ENCODE measurements at places on chromosomes 11 and 22.

DNA sequence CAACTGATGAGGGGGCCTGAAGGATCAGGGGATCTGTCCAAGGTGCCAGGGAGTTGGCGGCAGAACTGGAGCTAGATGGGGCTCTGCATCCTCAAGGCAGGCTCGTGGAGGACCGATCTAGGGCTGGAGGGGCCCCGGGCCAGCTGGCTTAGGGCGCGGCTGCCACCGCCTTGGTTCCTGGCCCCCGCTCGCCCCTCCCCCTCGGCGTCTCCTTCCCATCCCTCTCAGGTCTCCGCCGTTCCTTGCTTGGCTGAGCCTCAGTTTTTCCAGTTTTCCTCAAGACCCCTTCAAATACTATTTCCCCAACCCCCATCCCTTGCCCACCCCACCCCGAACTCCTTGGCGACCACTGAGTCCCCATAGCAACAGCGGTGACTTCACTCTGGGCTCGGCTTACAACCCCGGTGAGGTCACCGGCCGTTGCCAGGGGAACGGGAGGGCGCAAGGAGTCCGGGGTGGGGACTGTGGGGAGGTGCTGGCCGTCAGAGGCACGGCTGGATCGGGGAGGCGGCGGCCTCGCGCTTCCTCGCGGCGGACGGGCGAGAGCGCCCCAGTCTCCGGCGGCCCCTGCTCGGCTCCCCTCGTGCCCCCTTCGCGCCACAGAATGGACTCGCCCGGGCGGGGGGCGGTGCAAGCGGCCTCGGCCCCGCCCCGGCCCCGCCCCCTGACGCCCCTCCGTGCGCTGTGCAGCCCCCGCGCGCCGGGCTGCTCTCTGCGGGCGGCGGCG is 7.5 kb downstream of the FREY1 start:
- DNase-seq = peak; percentile 69

- DNase-seq = no peak
Observed at GRCh38 chr22:42912059-42912458, 55.0 kb upstream of the ARFGAP3 start.

GRCh38 chr11:20105427-20105826 is 54.8 kb downstream of the DBX1 start:
- no peak for DNase-seq

DNA sequence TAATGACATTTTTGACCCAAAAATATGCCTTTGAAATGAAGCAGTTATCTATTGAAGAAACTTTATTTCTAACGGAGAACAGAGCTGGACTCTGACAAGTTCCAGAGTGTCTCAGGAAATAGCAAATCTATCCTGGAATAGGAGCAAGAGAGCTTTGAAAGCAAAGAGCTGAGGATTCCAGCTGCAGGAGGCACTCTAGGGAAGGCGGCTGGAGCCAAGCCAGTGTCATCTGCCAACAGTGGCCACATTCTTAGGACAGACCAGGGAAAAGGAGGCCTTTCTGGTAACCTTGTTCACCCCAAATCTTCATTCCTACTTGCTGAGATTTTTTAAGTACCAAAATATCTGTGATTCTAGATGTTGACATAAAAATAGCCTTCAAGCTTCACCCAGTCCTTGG is 493.5 kb upstream of the B3GAT1 start:
- DNase-seq = no peak

DNA sequence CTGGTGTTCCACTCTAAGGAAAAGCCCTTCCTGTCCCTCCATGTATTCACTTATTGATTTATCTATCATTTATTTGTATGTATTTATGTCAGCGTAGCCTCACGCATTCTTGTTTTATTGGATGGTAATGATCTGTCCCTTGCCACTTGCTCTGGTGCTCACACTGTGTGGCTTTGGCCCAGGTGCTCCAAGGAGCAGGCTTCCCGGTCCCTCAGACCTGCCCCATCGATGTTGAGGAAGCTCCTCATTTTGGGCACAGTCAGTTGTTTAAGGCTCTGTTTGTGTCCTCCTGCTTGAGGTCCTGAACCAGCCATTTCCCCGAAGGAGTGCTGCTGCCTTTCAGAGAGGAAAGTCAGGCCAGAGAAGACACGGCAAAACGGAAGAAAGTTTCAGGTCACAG is 1485.4 kb downstream of the TBC1D22A start:
- no peak for DNase-seq

- DNase-seq = no peak
Observed at GRCh38 chr11:40235841-40236240, 1223.6 kb downstream of the LRRC4C start.

DNA sequence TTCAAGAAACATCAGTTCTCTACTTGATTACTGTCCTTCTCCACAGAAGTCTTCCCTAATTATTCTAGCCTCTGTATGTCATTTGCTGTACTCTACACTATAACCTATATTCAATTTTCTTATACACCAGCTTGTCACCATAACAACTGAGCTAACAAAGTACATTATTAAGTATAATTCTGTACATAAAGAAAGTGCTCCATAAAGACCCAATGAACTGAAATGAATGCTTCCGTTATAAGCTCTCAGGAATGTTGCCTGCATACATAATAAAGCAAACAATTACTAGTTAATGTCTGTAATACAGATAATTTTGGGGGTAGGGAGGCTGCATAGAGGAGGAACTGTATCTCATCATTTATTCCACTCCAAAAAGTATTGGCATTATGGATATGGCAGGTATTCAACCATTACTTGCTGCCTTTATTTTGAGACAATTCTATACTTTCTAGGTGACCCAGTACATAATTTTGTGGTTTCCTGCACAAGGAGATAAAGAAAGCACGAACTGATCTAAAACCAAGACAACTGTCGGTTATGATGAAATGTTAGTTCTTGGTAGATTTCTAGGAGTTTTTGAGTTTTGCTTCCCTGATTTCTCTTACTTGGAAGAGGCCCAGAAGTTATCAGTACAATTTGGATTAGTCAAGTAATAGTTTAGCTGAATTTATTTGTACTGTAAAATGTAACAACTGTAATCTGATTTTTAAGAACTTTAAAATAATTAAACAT is 202.5 kb downstream of the SBF2 start:
- DNase-seq = no peak

DNA sequence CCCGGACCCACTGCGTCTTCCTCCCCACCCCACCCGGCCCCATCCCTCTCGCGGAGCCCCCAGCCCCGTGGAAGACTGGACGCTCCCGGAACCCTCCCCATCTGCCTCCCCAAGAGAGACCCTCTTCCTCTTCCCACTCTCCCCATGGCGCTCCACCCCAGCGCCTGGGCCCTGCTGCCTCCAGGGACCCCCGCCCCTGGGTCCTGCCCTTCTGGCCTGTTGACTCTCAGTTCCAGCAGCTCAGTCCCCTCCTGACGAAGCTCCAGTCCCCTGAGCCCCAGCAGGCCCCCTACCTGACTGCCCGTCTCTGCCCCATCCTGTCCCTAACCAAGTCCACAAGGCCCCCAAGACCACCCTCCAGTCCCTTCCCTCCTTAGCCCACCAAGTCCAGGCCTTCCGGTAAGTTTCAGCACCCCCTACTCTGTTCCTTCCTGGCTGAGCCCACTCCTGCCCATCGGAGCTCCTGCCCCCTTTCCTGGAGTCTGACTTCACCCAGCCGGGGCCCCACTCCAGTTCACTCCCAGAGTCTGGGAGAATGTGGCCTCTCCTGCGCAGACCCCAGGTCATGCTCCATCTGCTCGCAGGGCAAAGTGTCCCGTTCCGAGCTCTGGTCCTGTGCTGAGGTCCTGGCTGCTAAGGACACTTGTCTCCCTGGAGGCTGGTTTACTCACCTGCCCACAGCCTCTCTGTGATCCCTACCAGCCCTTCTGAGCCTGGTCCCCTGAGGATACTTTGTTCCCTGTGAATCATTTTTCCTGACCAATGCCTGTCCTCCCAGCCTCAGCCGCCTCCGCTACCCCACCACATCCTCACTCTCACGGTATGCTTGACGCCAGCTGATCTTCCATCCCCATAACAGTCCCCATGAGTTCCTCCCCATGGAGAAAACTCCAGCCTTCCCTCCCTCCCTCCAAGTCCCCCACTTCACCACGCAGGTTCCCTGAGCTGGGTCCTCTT is 722 bp downstream of the IFITM10 start:
- DNase-seq = no peak

DNA sequence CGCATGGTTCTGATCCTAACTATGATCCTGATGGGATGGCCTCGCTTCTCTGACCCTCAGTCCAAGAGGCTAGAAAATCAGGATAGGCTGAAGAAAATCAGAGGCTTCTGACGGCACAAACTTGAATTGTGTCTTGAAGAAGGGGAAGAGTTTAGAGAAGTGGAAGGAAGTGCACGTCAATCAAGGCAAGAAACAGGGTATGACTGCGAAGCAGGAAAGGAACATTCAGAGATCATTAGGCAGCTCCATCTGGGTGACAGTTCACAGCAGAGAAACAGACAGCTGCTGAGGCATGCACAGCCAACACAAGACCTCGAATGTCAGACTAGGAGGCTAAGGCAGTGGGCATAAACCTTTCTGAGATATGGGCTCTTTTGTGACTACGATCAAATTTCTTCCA is 29.3 kb downstream of the CLPB start:
- DNase-seq = no peak

- DNase-seq = no peak
Observed at GRCh38 chr11:22190827-22191463, 1.9 kb upstream of the ANO5 start.

DNA sequence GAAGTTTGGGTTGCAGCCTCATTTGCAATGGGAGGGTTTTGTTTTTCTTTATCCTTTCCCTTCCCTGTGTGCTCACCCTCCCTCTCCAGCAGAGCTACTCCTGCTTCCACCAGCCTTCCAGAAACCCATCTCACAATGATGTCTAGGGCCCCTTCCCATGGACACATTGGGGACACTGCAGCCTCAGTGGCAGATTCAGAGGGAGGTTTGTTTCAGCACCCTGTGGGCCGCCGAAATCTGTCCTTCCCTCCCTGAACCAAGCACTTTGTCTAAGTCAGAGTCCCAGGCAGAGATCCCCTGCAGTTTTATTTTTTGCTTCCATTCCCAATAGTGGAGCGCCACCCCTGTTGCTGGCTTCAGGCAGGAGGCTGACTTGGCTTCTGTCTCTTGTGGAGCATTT is 8.6 kb upstream of the SYNGR1 start:
- DNase-seq = no peak

GRCh38 chr11:18749681-18750319 is 23.8 kb upstream of the IGSF22 start:
- no peak for DNase-seq

GRCh38 chr11:134392953-134393615 is 19.0 kb downstream of the B3GAT1 start:
- no peak for DNase-seq

DNA sequence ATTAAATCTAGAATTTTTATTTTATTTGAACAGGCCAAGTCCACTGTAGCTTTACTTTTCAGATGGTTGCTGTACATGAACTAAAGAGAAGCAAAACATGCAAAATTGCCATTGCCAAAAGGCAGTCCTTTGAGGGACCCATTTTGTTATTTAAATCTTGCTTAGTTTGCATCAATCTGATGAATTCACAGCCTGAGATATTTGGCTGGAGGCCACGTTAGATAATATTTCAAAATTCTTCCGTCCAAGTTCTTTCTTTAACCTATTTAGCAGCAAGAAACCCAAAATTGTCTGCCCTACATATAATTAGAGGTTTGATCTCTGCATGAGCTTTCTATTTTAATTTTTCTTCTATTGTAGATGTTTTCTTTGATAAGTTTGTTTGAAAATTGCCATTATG is 1706.9 kb upstream of the RAG2 start:
- no peak for DNase-seq

- DNase-seq = no peak
Observed at GRCh38 chr11:27998552-27998951, 109.4 kb downstream of the KIF18A start.

GRCh38 chr11:8180469-8180868 is 11.6 kb upstream of the RIC3 start:
- no peak for DNase-seq

- DNase-seq = no peak
Observed at GRCh38 chr11:10158461-10158860, 135.6 kb downstream of the SBF2 start.

DNA sequence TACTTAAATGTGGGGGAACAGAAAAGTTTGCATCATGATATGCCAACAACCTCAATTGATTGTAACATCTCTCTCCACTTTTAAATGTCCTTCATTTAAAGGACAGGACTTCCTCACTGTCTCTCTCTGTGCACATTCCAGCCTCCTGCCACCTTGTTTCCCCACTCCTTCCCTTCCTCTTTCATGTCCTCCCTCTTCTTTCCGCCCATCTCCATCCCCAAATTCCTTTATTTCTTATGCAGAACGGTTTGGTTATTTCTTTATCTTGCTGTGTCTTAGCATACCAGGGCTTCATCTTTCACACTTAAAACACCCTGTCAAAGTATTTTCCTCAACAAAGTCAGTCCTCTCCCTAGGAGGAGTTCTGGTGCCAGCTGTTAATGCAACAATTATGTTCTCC is 293.8 kb downstream of the NXPE2 start:
- DNase-seq = no peak

GRCh38 chr22:26865021-26865420 is 207.6 kb downstream of the MIAT start:
- no peak for DNase-seq

DNA sequence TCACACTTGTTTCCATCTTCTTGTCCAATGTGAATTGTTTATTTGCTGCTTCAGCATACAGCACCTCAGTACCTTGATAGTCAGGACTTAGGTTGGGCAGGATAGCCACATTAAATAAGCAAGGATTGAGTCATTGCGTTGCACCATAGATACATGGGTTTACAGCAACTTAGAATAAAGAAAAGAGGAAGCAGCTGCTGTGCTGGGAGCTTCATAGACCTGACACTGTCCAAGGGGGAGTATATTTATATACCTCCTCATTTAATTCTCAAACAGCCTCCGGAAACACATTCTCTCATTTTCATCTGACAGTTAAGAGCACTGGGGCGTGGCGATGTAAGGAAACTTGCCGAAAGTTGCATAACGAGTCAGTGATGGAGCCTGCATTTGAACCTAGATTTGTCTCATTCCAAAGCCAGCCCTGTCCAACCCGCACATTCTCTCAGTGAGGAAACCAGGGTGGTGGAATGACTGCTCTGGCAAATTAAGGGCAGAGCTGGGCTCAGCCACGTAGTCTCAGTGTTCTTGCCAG is 42.2 kb downstream of the UBASH3B start:
- DNase-seq = no peak

GRCh38 chr22:48665311-48665995 is 1162.2 kb downstream of the BRD1 start:
- DNase-seq = no peak

DNA sequence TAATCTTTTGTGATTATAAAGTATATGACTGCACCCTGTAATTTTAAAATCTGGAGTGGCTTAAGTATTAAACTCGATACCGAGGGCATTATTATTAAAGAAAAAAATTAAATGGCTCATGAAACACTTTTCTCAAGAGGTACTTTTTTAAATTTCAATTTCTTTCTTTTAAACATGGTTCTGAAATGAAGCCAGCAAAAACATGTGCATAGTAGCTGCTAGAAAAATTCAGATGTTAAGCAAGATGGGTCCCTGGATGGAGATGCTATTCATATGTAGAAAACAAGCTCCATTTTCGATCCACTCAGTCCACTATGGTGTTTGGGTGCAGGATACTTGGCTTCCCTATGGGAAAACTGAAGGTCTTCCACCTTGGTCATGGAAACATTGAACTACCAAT is 189.5 kb downstream of the PGR start:
- DNase-seq = no peak

Data from activated CD4-positive, alpha-beta T cell treated with anti-CD3 and anti-CD28 coated beads, Interleukin-2, amount 50 U/mL, for 48 hours (primary cell).